NCI-H1092 (cell line): ENCODE measurements at places on chromosomes 16 and 17.

DNA sequence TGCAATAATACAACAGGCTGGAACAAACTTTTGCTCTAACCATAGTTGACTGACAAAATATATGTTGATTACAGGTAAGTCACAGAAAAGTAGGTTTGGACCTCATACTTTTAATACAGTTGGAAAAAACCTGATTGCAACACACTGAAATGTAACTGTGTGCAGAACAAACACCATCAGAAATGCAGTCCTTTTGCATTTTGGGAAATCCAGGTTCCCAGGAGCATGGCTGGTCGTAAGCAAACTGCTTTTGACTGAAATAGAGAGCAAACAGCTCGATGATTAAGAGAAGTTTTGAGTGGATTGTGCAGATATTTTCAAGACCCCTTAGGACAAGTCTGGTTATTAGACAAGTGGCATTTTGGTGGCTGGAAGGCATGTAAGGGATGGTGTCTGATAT lies 8.0 kb downstream of the IGF2BP1 start:
- no peak for DNase-seq

GRCh38 chr16:63876103-63876502 lies 1245.8 kb downstream of the CDH11 start:
- no peak for DNase-seq

DNA sequence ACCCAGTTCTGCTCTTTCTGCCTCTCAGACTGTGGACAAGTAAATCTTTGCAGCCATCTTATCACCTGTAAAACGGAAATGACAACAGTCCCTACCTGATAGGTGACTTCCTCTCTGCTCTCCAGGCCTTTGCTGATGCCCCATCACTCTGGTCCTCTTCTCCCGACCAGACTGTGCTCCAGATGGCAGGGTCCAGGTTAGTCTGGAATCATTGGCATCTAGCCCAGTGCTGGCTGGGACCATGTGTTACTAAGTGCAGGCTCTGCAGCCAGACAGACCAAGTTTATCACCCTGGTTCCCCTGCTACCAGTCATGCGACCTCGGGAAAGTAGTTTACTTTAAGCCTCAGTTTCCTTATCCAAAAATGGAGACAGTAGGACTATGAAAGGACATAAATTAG lies 1.8 kb upstream of the NUBP1 start:
- peak; percentile 78 for DNase-seq

- no peak for DNase-seq
Measured at GRCh38 chr17:34542700-34543336, 36.6 kb upstream of the TMEM132E start.

GRCh38 chr16:58196898-58197313 lies 1.0 kb downstream of the CSNK2A2 start:
- no peak for DNase-seq

GRCh38 chr17:57099165-57099564 lies 14.1 kb downstream of the AKAP1 start:
- DNase-seq: no peak

DNA sequence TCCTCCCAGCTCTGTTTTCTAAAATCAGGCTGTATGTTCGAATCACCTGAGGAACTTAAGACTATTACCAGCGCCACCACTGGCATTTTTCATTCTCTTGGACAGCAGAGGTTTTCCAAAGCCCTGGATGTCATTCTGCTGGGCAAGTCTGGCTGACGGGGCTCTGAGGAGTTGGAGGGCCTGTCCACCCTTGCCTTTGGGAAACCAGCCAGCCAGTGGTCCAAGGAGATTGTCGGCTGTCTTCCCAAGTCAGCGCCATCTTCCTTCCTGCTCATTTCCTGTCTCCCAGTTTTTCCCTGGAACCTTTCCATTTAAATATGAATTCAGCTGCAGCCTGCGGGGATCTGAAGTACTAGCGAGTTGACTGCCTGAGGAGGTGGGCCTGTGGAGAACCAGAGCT lies 258.3 kb downstream of the PRKCA start:
- DNase-seq: no peak

DNA sequence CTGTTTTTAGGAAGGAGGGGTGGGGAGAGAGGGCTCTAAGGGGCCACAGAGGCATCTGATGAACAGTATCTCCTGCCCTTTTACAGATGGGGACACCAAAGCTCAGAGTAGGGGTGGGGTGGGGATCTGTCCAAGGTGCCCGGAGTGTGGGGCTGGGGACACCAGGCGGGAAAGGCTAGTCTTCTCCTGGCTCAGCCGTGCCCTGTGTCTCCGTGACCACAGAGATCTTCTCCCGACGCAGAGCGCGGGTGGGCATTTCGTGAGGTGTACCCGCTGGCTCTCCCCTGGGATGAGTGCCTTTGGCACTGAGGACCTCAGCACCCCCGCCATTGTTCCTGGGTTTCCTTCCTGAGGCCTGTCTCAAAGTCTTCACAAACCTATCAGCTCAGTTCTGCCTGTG lies 209.6 kb downstream of the NTN1 start:
- DNase-seq: no peak

GRCh38 chr16:3120435-3120834 lies 8.0 kb downstream of the ZNF205 start:
- no peak for DNase-seq

DNA sequence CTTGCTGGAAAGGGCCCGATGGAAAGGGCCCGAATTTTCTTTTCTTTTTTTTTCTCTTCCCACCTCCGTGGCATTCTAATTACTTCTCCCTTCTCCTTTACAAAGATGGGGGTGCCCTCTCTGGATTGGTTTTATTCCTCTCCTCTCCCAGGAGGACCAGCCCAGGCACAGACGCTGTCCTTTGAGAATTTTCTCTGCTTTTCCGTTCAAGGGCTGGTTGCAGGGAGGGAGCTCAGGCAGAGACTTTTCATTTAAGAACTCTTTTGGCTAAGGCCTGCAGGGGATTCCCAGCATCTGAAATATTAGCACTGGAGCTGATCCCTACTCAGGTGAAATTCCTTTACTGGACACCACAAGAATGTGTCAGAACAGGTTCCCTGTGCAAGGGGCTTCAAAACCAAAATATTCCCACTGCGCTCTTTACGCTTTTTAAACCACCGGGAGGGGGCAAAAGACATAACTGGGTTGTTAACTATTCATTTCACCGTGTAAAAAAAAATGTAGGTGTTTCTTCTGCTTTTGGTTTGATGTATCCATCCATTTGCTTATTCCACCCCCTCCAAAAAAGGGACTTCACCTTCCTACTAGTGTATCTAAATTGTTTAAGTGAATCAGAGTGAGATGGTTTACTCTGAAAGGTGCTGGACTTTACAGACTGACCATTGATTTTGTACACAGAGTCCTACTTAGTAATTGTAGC lies 1.4 kb downstream of the NFAT5 start:
- no peak for DNase-seq

DNA sequence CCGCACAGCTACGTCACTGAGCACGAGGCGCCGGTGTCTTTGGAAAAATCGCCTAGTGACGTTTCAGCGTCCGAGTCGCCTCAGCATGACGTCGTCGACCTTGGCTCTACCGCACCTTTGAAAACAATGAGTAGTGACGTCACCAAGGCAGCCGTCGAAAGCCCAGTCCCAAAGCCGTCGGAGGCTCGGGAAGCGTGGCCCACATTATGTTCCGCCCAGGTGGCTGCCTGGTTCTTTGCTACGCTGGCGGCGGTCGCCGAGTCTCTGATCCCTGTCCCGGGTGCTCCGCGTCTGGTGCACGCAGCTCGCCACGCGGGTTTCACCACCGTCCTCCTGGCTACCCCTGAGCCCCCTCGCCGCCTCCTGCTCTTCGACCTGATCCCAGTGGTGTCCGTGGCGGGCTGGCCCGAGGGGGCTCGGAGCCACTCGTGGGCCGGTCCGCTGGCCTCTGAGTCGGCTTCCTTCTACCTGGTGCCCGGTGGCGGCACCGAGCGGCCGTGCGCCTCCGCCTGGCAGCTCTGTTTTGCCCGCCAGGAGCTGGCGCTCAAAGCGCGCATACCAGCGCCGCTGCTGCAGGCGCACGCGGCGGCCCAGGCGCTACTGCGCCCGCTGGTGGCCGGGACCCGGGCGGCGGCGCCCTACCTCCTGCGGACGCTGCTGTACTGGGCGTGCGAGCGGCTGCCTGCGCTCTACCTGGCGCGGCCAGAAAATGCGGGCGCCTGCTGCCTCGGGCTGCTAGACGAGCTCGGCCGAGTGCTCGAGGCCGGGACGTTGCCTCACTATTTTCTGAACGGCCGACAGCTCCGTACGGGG lies 1.5 kb downstream of the TMEM102 start:
- peak; percentile 62 for DNase-seq
